ENCODE measurements at places on chromosomes 7 and 10. TPM values are rescaled to one million over a fixed set of nuclear protein-coding genes. Genes with fewer than 3 reads are reported as not detected.

The RSPH10B2 gene
- total RNA-seq: not detected

The SLC26A3 gene
- total RNA-seq: 13.1 TPM

The SRGN gene
- total RNA-seq: 74.0 TPM

The AMPH gene
- total RNA-seq: 5.0 TPM

The SGCE gene
- 96.6 TPM for total RNA-seq

The SLIT1 gene
- 0.42 TPM for total RNA-seq

The NPC1L1 gene
- 0.17 TPM for total RNA-seq

The LRRTM3 gene
- total RNA-seq: 0.42 TPM

The MYPN gene
- total RNA-seq: 0.50 TPM

The PCLO gene
- total RNA-seq: 2.3 TPM

The OR6B1 gene
- not detected for total RNA-seq

The ATRNL1 gene
- total RNA-seq: 15.1 TPM

The PAPOLB gene
- 0.32 TPM for total RNA-seq

The SCRN1 gene
- 86.5 TPM for total RNA-seq

The CCDC186 gene
- total RNA-seq: 25.7 TPM

All from esophagus muscularis mucosa (tissue), 4 donors.